ENCODE measurements at places on chromosomes 13 and 19. TPM values are rescaled to one million over a fixed set of nuclear protein-coding genes. Genes with fewer than 3 reads are reported as not detected.

GRCh38 chr13:100044936-100045335, 44.0 kb upstream of the PCCA start:
- no peak for ATAC-seq

TMEM145 gene
- 1.6 TPM for total RNA-seq

GRCh38 chr13:34040863-34041262, 222.9 kb downstream of the RFC3 start:
- ATAC-seq, result no peak

- ATAC-seq, result peak; percentile 1
Measured at GRCh38 chr19:42075364-42075615, 676 bp upstream of the ZNF574 start.

GRCh38 chr13:30314069-30314468, 6.7 kb upstream of the KATNAL1 start:
- no peak for ATAC-seq

TEX101 gene
- not detected for total RNA-seq
